ENCODE measurements at places on chromosomes 3 and 15.

DNA sequence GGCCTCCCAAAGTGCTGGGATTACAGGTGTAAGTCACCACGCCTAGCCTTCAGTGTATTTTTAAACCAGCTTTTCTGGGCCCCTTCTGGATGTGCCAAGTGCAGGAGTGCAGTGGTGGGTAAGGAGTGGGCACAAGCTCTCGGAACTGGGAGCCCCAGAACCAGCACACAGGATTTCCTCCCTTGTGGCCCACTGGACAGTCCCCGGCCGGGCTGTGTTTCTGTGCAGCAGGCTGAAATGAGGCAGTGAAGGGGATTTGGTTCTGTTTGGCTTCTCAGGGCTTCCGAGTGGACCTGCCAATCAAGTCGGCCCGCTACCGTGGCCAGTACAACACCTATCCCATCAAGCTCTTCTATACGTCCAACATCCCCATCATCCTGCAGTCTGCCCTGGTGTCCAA is 14.4 kb downstream of the SEC61A1 start:
- no peak for DNase-seq

DNA sequence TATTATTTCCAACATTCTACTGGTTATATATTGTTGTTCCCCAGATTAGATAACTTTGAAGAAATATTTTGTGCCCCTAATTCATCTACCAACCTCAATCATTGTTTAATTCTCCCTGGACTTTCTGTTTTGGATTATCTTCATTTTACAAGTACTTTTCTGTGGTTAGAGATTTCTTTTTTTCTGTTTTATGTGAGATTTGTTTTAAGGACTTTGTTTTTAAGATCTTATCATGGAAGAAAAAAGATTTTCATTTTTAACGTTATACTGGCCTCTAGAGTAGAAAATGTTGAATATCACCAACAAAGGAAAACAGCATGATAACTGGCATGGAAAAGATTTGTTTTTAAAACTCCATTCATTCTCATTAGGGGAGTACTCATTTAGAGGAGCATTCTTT is 210.9 kb upstream of the KCNMB2 start:
- peak; percentile 50 for DNase-seq

GRCh38 chr15:75928680-75929608 is 25.3 kb downstream of the FBXO22 start:
- no peak for DNase-seq

- no peak for DNase-seq
Observed at GRCh38 chr3:101453961-101454360, 59.1 kb downstream of the SENP7 start.

GRCh38 chr15:66565741-66566144 is at the start of gene LCTL:
LCTL (minus strand) TSS chr15:66565998; CDS start chr15:66565365, 633 bp downstream.
- no peak for DNase-seq

GRCh38 chr3:123082370-123083065 is 15.7 kb downstream of the PDIA5 start:
- DNase-seq: peak; percentile 98

GRCh38 chr3:31590650-31591049 is 57.9 kb downstream of the STT3B start:
- no peak for DNase-seq

- no peak for DNase-seq
Observed at GRCh38 chr15:50248994-50249582, 16.4 kb downstream of the HDC start.

DNA sequence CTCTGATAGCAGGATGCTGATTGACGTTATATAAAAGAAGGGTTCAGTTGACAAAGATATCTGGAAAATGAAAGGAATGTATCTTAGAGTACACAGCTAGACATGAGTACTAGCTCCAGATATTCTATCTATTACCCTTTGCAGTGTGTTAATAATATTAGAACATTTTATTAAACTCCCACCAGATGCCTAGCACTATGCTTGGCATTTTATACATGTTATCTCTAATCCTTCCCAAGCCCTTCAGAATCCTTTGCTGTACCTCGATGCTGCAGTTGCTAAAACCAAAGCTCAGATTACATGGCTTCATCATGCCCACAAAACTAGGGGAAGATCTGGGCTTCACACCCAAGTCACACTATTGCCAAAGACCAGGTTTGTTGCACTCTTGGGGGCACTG is 350.1 kb upstream of the AZI2 start:
- no peak for DNase-seq

GRCh38 chr3:123150449-123151215 is 51.1 kb upstream of the SEC22A start:
- no peak for DNase-seq

- peak; percentile 77 for DNase-seq
Observed at GRCh38 chr3:173748105-173748504, 350.6 kb downstream of the NLGN1 start.

DNA sequence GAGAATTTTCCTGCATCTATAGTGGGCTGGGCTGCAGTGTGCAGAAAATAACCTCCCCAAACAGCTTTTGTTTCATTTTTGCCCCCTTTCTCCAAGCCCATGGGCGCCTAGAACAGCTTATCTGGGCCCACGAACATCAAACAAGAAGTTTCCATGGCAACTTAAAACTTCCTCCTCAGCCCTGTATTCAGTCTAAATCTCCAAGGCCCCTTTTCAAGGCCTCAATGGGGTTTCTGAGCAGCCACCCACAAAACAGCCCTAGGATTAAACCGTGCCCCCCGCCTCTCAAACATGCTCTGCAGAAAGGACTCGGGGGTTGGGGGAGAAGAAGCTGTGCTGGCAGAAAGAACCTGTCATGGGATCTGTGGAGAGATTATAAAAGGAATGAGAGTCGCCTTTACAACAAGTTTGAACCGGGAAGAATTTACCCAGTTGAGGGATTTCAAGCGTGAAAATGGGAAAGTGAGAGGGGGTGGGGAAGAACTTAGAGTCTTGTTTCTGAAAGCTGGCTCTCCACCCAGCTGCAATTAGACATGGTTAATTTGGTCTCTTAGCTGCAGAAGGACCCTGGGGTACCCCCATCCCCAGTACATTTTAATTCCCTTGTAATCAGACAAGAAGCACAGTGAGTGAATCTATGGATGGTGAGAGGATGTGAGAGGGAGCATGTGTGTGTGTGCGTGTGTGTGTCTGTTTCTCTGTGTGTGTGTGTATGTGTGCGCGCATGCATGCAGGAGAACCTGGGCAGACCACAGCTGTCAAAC is 4.3 kb upstream of the FAM107A start:
- no peak for DNase-seq

- DNase-seq: no peak
Observed at GRCh38 chr3:12659316-12660015, 4.5 kb downstream of the RAF1 start.

DNA sequence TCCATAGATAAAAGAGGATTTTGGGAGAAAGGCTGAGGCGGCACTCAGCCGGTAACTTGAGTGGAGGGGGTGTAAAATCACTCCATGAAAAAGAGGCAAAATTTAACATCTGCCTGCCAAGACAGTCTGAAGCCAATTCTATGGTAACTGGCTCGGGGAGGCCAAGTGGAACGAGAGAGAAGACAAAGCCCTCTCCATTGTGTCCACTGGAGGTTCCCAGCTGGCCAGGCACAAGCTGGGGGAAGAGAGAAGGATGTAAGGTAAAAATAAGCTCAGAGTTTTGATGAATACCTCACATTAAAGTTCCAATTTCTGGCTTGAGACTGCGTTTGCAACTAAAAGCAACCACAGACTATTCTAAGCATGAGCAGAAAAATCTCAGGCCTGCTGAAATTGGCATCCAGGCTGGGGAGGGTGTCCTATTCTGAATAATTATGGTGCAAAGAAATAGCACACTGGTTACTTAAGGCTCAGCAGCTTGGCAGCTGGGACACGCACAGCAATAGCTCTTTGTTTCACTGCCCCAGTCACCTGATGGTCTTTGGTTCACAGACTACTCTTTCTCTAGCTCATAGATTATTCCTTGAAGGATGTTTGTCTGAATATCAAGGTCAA is 48.8 kb downstream of the CHRD start:
- no peak for DNase-seq

DNA sequence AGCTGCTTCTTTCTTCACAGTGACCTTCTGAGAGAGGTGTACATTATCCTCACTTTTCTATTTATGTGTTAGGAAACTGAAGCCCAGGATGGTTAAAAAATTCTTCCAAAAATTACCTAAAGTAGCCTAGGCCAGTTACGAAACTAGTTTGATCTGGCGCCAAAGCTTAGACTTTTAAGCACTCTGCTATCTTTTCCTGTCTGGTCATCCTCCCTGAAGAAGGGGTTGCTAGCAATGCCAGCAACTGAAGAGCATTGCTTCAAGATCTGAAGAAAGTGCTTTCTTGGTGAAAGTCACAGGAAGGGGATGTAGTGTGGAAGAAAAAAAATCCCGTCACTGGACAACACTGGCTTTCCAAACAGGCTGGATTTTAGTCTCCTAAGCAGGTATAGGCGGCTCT is 618.8 kb upstream of the GRM7 start:
- no peak for DNase-seq

GRCh38 chr3:65371053-65371452 is 667.7 kb downstream of the MAGI1 start:
- DNase-seq: no peak

DNA sequence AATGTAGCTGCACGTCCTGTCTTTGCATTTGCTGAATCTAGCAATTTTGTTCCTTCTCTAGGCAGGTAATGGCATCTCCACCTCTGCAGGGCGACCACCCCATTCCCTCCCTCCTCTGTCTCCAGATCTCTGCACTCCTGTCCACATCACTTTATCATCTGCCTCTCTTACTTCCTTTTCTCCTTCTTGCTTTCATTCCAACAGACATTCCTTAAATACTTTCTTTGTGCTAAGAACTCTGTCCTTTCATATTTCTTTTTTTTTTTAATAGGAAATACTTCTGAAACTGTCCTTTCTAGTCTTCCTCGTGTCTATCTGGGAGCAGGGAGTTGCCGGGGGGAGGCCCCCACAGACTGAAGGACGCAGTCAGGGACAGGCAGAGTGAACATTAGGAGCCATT is 7.2 kb downstream of the ITIH3 start:
- DNase-seq: no peak

- DNase-seq: no peak
Observed at GRCh38 chr3:14346642-14347041, 55.8 kb upstream of the SLC6A6 start.

DNA sequence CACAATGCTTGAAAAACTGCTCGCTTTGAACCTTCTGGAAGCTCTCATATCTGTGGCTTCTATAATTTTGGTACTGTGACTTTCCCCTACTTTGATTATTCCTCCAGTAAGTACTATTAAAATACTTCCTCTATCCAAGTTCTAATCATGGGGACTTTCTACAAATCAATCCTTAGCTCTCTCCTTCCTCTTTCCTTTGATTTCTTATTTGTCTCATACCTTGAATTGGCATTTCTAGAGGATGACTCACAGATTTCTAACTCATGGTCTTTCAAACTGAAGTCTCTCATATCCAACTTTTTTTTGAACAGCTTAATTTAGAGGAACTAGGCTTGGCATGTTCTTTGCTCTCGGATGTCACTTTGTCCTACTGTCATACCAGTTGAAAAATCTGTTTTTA is 241.8 kb downstream of the TBC1D5 start:
- peak; percentile 7 for DNase-seq

GRCh38 chr3:101824702-101825101 is 24.6 kb upstream of the NFKBIZ start:
- DNase-seq: no peak

- DNase-seq: no peak
Observed at GRCh38 chr3:127987309-127987995, 64.8 kb upstream of the SEC61A1 start.

- no peak for DNase-seq
Observed at GRCh38 chr3:179613807-179614206, 9.2 kb downstream of the NDUFB5 start.

DNA sequence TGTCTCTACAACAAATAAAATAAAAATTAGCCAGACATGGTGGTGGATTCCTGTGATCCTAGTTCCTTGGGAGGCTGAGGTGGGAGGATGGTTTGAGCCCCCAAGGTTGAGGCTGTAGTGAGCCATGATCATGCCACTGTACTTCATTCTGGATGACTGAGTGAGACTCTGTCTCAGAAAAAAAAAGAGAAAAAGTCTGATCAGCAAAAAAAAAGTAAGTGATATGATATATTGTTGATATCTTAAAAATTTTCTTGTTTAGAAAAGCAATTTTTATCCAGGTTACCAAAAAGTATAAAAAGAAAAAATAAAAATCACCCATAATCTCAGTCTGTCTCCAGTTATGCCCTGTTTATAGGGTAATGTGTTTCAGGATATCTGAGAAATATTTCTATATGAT is 251.4 kb downstream of the OTOL1 start:
- DNase-seq: no peak

- no peak for DNase-seq
Observed at GRCh38 chr3:119322021-119322834, 28.0 kb downstream of the ARHGAP31 start.

DNA sequence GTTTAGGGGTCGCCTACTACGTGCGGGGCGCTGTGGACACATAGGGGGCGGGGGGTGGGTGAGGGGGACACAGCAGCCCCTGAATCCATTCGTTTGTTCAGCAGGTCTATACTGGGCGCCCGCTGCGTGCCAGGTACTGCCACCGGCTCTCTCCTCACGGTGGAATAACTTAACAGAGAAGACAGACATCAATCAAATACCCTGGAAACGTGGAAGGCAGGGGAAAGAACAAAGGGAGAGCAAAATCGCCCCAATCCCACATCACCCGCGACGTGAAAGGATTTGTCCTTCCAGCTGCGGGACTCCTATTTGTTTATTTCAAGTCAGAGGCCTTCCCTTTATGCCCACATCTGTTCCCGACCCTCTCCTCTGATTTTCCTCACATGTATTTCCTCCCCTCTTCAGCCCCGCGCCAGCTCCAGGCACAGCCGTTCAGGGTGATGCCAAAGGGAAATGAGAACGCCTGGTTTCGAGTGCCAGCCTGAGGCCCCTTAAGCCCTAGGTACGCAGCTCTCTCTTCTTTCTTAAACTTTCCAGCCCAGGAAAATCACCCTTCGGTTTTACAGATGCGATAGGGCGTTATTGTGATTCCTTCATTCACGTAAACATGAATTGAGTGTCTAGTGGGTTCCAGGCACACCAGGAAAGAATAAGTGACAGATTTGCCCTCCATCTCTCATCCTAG is 726 bp upstream of the PROK2 start:
- DNase-seq: no peak

GRCh38 chr15:95470529-95470928 is 860.0 kb upstream of the NR2F2 start:
- no peak for DNase-seq

GRCh38 chr15:40439461-40439959 is 1.2 kb upstream of the BAHD1 start:
- DNase-seq: no peak

- DNase-seq: no peak
Observed at GRCh38 chr15:101489599-101490407, at the start of gene PCSK6. PCSK6 (minus strand) TSS chr15:101489707; CDS start chr15:101489670, 37 bp downstream.

DNA sequence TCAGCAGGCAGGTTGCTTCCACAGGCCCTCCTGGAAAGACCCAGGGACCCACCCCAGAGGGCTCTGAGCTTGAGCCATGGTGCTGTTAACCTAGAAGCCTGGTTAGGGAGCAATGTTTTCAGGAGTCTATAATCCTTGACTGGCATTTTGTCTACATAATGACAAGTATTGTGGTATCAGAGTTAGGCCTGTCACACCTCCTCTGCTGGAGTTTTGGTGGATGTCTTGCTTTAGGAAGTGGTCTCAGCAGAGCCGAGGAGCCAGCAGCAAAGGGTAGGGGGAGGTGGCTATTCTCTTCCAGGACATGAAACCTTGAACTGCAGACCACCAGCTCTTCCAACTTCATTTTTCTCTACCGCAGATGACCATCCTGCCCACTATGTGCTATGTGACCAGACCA is 76.1 kb downstream of the CLSTN2 start:
- DNase-seq: no peak

GRCh38 chr15:85718271-85718971 is 76.3 kb downstream of the KLHL25 start:
- no peak for DNase-seq

Data from dermis microvascular lymphatic vessel endothelial cell (primary cell).